ENCODE measurements at places on chromosomes 1 and 21. TPM values are rescaled to one million over a fixed set of nuclear protein-coding genes. Genes with fewer than 3 reads are reported as not detected.

DNA sequence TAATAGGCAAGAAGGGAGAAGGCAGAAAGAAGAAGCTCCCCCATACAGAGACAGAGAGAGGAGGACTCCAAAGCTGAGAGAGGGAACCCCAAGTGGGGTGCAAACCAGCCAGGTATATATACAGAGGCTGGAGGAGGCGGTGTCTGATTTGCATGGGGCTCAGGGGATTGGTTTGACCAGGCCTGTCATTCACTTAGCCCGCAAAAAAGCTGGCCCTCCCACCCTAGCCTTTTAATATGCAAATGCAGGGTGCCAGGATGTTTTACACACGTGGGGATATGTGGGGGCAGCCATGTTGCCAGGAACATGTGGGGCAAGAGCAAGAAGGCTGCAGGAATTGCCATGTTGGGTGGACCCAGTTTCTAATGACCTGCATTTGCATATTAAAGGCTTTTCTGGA, 37.0 kb upstream of the TENT5B start:
- DNase-seq: no peak

GRCh38 chr1:242788771-242789170, 264.3 kb upstream of the PLD5 start:
- DNase-seq: no peak

DNA sequence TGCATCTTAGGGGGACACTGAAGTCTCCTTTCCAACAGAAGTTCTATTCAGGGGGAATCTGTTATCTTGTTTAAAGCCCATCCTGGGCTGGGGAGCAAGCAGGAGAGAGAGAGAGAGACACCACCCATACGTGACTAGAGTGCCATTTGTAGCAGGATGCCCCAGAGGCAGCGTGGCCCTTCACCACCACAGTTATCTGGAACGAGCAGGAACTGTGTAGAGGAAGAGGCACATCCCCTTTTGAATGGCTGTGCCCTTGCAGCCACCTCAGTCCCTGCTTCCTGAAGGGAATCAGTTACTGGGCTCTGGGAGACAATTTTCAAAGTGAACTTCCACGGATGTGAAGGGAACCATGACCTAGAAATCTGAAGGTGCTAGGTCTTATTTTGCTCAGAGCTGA, 19.4 kb upstream of the LAMTOR5 start:
- DNase-seq: no peak

- DNase-seq: no peak
Observed at GRCh38 chr1:228362141-228362883, 44.3 kb downstream of the TRIM11 start.

DNA sequence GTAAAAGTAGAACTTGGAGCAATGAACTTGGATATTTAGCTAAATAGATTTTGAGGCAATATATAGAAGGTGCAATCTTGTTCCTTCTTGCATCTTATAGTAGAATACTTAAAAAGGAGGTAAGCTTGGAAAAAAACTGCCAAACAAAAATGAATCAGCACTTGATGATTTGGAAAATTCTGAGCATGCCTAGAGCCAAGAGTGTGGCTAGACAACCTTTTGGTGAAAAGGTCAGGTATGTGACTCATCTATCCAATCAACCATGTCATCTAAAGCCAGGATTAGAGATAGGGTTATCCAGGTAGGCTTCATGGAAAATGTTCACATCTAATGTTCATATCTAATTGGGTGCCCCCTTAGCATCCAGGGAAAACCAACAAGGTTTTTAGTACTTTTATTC, 515.0 kb downstream of the COL11A1 start:
- no peak for DNase-seq

Gene TEX38
- 0.34 TPM for polyA plus RNA-seq

Gene KPRP
- not detected for polyA plus RNA-seq

Gene CRP
- polyA plus RNA-seq: not detected

All from renal pelvis (tissue), 12 donors.